ENCODE measurements at places on chromosomes 7 and 10.

GRCh38 chr7:102942868-102943267 is 30.1 kb downstream of the LRRC17 start:
- no peak for DNase-seq

GRCh38 chr7:99451936-99452335 is 13.2 kb downstream of the CPSF4 start:
- no peak for DNase-seq

DNA sequence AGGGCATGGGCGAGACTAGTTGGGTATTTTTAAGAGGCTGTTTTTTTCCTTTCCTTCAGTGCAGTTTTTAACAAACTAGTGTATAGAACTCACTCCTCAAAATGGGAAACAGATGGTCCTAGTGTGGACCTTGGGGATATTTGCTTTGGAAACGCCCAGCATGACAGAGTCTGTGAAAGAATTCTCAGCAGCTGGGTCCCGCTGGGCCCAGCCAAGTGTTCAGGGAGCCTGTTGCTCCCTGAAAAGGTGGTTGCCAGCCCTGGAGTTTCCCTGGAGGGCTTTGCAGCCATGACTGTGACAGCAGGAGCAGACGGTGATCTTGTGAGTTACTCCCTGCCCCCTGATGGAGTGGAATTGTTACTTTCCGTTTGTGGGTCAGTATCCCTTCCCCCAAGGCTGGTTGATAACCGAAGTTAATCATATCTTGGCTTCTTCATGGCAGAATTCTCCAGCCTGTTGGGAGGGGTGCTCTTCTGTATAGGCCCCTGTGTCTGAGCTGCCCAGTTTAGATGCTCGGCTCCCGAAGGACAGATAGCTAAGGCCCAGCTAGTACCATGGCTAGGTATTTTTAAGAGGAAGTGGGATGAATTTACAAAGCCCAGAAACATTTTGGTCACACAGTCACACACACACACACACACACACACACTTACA is 278.6 kb upstream of the HABP2 start:
- no peak for DNase-seq

- DNase-seq, result no peak
Measured at GRCh38 chr7:39838326-39838725, 111.7 kb upstream of the CDK13 start.

- no peak for DNase-seq
Measured at GRCh38 chr7:115368998-115369397, 447.1 kb downstream of the MDFIC start.

DNA sequence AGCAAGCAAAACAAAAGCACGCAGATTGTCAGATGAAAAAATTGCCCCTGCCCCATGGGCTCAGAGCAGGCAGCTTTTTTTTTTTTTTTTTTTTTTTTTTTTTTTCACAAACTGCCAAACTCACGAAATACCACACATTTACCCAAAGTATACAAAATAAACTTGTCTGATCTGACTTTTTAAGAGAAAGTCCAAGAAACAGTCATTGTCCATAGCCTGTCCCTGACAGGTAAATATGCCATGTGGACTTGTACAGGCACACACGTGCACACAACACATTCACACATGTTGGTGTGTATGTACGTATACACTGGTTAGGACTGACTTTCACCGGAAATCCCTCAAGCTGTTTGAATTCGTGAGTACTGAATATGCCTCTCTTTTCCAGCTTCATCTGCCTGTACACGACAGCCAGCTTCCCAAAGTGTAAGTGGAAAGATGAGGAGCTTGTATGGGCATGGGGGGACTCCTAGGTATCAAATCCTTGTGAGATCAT is 929 bp upstream of the HGF start:
- DNase-seq, result no peak

GRCh38 chr10:11237571-11237970 is 219.9 kb downstream of the CELF2 start:
- no peak for DNase-seq

DNA sequence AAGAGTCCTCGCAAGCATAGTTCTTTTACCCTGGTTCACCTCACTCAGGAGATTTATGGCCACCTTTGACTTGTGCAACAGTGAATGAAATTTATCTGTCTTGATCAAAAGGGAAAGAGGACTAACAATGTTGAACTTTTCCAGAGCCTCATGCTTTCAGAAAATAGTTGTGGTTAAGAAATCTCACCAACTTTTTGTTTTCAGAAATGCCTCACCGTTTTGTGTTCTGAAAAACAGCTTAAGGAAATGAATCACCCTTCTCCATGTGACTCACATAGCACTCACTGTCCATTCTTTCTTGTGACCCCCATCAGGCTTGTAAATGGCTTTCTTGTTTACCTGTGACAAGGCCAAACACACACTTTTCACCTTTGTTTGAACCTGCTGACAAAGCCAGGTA is 148.6 kb upstream of the FAM3C start:
- DNase-seq, result no peak
